ENCODE measurements at places on chromosomes 12 and 14.

DNA sequence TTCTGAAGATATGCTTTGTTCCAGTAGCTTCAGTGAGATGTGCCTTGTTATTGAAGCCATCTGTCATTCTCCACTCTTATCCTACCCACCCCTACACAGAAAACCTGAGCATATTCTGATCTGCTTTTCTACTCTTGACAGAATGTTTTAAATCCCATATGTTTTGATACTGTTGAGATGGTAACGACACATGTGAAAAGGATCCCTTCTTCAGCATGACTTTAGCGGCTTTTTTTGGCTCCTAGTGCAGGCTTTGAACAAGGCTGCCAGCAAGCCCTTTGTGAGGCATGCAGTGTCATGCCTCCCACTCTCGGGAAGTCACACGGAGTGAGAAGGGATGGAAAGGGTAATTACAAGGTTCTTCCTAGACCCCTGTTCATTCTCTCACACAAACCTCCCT, 228.8 kb upstream of the RGS6 start:
- DNase-seq, result no peak

- DNase-seq, result no peak
Measured at GRCh38 chr12:75041472-75041871, 168.2 kb downstream of the KCNC2 start.

- no peak for DNase-seq
Measured at GRCh38 chr12:103742349-103742932, 98.6 kb downstream of the NT5DC3 start.

DNA sequence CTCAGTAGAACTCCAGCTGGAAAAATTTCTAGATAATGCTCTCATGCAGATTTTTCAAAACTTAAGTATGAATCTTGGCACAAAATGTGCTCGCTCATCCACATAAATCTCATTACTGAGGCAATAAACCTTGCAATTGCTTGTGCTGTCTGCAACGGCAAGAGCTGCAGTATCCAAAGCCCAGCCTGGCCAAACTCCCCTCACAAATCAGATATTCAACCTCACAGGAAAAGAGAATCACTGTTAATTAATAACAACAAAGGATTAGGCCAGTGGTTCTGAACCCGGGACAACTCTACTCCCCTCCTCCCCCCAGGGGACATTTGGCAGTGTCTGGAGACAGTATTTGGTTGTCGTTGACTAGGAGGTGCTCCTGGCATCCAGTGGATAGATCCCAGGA, 19.2 kb upstream of the CORO1C start:
- no peak for DNase-seq

DNA sequence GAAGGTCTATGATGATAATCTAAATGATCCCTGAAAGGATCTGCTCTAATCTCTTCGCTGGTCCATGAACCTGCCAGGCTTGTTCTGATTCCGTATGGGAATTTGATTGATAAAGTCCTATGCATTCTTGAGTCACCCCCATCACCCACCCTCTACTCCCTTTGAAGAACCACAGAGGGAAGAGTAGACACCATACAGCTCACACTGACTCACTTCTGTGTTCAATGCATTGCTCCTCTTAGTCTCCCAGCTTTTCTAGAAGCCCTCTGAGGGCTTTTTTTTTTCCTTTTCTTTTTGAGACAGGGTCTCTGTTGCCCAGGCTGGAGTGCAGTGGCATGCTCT, 18.5 kb upstream of the GPRC5A start:
- no peak for DNase-seq

- DNase-seq, result no peak
Measured at GRCh38 chr12:130119241-130119861, 42.9 kb upstream of the FZD10 start.

DNA sequence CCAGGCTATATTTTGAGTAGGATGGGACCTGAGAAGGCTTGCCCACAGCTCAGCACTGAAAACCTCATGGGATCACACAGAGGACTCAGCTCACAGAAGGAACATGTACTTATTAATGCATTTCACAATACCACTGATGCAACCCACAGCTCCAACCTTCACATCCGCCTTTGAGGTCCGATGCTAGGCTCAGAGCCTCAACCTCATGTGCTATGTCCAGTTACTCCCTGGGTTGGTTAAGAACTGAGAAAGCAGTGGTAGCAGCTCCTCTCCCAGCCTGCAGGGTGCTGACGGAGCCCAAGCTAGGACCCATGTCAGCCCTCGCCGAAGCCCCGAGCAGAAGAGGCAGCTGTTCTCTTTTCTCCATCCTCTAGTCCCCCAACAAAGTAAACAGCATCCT, 52.9 kb downstream of the SPTB start:
- no peak for DNase-seq

DNA sequence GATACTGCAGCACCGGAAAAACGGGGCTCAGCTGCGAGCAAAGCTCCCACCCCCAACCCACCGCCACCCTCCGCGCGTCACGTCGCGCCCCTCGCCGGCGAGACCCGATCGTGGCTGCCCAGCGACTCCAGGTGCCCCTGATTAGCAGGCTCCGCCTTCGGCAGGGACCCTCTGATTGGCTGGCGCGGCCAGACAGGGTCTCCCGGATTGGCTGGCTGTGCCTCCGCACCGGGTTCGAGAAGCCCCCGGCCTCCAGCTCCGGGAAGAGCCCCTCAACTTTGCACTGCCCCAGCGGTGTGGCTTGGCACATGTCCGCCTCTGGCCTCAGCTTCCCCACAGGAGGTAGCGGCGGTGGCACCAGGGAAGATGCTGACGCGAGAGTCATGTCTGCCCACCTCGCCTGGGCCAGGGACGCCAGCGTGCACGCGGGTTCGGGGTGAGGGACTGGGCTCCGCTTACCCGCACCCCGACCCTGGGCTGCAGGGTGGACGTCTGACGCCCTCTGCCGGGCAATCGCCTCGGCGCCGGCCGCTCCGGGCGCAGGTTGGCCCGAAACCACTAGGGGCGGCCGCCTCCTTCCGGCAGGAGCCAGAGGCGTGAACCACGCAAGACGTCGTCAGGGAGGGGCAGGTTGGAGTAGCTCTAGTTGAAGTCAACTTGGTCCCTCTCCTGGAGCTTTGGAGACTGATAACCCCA, 498 bp upstream of the RHOF start:
- peak; percentile 93 for DNase-seq

- DNase-seq, result no peak
Measured at GRCh38 chr12:56206452-56207166, 15.1 kb downstream of the RNF41 start.

- no peak for DNase-seq
Measured at GRCh38 chr12:39892146-39892545, 213.7 kb downstream of the SLC2A13 start.

DNA sequence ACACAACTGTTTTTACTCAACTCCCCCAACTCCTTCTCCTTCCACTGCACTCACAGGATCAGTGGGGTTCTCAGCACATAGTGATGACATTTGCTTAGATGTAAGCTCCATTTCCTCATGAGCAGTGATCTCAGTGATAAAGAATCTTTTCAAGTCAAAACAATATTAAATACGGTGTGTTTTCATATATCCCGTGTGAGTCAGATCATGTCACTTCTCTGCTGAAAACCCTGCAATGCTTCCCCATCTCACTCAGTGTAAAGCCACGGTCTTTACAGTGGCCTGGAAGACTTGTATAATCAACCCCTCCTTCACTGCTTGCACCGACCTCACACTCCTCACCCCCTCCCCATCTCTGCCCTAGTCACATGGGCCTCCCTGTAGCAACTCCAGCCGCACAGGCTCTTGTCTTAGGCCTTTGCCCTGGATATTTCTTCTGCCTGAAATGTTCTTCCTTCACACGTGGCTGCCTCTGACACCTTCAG, 149.7 kb upstream of the ARHGAP5 start:
- no peak for DNase-seq

GRCh38 chr12:125014526-125014925, 21.1 kb downstream of the BRI3BP start:
- no peak for DNase-seq

- no peak for DNase-seq
Measured at GRCh38 chr14:91095178-91095577, 18.7 kb upstream of the DGLUCY start.

GRCh38 chr12:64390275-64390851, at the start of gene C12orf56:
Gene C12orf56, minus strand, starts transcription at chr12:64390758. Its CDS starts 193 bp downstream, at chr12:64390565.
- peak; percentile 17 for DNase-seq

DNA sequence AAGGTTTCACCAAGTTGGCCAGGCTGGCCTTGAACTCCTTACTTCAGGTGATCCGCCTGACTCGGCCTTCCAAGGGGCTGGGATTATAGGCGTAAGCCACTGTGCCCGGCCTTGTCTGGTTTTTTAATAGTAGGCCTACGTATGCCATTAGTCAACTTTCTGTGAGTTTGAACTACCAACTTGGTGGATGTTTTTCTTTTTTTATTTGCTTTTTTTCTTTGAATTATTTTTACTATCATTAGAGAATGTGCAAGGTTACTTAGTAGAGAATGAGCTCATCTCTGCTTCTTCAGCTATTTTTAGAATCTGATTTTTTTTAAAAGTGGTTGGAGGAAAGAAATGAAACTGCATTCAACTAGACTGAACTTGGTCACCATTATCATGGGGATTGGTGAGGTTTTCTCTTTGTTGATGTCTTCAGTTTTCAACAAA, 51.4 kb downstream of the HMGA2 start:
- no peak for DNase-seq

All from activated naive CD4-positive, alpha-beta T cell (primary cell).